GM23248 (cell line): ENCODE measurements at places on chromosomes 6 and 20. TPM values are rescaled to one million over a fixed set of nuclear protein-coding genes. Genes with fewer than 3 reads are reported as not detected.
A peak's percentile ranks its signal among the peaks of the same experiment; 100 is the strongest.

Gene PLG
- polyA plus RNA-seq, result 0.29 and 0.34 TPM in 2 replicates

- no peak for DNase-seq
Observed at GRCh38 chr6:168387426-168387825, 53.6 kb upstream of the SMOC2 start.

Gene HEY2
- 0.13 TPM in 1 of 2 replicates, not detected in the other for polyA plus RNA-seq

Gene SPATS1
- polyA plus RNA-seq, result not detected in 2 replicates

- DNase-seq, result no peak
Observed at GRCh38 chr6:31945154-31945506, 765 bp upstream of the CFB start.

DNA sequence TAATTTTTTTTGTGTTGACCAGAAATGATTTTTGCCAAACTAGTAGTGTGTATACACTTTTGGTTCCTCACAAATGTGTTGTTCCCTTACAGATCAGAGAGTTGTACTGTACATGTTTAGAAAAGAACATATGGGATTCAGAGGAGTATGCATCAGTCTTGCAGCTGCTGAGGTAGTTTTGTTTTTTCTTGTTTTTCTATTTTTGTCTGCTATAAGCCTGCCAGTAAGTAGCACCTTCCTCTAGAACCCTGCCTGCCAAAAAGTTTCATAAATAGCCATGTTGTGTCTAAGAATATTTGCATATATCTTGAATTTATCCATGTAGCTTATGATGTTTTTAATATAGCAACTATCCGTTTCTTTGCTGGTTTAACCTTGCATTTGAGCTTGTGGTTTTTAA, 46.4 kb downstream of the ORC3 start:
- DNase-seq, result no peak

DNA sequence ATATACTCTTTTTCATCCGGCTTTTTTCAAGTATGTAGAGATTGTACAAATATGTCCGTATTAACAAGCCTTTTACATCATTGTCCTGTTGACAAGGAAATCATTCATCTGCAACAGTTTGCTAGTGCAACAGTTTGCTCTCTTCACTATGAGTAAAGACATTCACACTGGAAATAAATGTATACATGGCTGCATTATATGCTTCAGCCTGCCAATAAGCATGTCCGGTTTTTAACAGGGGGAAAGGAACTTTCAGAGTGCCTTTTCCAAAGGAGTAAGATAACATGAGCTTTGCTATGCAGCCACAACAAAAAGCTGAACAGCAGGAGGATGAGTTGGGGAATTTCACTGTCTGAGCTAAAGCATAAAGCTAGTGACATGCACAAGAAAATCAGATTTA, 99.4 kb upstream of the ADTRP start:
- DNase-seq, result no peak

Gene EEF1A2
- not detected in 2 replicates for polyA plus RNA-seq

DNA sequence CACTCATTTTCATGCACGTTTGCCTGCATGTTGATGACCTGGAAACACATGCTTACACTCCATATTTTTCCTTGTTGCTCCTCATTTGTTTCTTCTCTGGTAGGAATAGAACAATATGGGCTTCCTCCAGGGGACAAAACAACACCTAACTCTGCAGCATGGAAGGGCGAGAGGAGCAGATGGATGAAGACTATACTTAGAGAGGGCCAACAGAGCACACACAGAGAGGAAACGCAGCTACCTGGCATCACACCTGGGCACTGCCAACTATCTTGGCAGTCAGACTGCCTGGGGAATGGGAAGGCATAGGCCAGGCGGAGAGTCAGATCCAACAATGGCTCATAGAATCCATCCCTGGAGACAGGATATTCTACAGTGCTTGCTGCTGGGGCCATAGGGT, 290.9 kb downstream of the CD83 start:
- no peak for DNase-seq

DNA sequence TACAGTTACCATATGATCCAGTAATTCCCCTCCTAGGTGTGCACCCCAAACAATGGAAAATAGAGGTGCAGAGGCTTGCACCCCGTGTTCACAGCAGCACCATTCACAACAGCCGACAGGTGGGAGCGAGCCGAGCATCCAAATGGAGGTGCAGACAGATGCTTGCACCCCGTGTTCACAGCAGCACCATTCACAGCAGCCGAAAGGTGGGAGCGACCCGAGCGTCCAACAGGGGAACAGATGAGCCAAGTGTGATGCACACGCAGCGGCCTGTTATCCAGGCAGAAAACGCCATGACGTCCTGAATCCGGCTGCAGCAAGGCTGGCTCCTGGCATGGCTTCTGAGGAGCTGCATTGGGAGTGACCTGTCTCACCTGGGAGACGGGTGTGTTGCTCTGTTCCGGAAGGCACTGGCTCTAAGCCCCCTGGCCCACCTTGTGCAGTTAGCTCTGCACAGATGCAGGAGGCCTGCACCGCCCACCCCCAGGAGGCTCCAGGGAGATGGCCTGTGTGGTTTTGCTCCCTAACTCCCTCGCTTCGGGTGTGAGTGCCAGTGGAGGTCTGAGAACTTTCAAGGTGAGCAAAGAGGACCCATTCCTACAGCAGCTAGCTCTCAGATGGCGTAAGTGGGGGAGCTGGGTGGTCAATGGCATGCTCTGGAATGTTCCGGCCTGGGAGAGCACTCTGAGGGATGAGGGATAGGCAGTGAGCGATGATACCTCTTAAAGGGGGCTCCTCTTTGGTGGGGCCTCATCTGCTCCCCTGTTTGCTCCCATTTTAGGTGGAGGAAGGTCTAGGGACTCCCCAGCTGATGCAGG, 47.8 kb upstream of the FRMD1 start:
- no peak for DNase-seq

DNA sequence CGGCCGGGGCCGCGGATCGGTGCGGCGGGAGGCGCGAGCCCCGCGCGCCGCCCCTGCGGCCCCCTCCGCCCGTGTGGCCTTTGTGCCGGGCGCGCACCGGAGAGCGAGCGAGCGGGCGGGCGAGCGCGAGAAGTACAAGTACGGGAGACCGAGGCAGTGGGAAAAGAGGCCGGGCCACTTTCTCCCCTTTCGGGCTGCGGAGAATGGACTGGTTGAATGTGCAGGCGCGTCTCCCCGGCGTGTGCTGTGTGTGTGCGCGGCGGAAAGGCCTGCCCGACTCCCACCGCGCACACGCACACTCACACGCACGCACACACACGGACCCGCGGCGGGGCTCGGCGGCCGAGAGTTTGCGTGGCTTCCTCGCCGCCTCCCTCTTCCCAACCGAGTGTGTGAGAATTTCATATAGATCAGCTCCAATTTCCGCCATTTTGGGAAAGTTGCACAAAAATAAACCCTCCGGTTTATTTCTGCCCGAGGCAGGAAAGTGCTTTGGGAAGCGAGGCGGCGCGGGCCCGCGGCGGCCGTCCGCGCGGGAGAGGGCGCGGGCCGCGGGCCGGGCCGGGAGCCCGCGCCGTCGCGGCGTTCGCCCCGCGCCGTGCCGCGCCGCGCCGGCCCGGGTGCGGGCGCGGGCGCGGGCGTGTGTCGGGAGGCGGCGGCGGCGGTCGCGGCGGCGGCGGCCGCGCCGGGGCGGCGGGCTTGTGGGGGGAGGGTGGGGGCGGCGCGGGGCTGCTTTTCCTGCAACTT, 1.1 kb downstream of the L3MBTL3 start:
- peak; percentile 64 for DNase-seq

Gene BTNL2
- not detected in 2 replicates for polyA plus RNA-seq

Gene CCN6
- polyA plus RNA-seq, result 0.48 and 0.57 TPM in 2 replicates

Gene OPN5
- polyA plus RNA-seq, result not detected in 2 replicates

Gene CDC25B
- polyA plus RNA-seq, result 16.3 and 18.2 TPM in 2 replicates

Gene WFDC5
- not detected in 2 replicates for polyA plus RNA-seq

DNA sequence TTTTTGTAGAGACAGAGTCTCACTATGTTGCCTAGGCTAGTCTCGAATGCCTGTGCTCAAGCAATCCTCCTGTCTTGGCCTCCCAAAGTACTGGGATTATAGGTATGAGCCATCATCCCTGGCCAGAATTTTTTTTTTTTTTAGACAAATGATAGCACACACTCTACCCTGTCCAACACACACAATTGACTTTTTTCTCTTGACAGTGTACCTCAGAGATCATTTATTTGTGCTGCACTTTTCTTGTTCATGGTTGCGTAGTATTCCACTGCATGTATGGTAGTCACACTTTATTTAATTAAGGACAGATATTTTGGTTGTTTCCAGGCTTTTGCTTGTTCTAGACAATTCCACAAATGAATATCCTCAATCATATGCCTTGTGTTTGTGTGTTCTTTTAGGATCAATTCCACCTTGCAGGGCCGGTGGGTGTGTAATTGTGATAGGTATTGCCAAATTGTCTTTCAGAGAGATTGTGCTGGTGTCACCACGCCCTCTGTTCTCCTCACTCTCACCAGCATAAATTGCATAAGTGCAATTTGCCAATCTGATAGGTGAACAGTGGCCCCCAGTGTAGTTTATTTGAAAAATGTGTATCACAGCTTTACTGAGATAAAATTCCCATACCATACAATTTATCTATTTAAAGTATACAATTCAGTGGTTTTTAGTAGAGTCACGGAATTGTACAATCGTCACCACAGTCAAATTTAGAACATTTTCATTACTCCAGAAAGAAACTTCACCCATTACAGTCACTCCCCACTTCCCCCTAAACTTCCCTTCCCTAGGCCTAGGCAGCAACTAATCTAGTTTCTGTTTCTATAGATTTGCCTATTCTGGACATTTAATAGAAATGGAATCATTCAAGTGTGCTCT, 20.1 kb downstream of the SRC start:
- DNase-seq, result no peak

DNA sequence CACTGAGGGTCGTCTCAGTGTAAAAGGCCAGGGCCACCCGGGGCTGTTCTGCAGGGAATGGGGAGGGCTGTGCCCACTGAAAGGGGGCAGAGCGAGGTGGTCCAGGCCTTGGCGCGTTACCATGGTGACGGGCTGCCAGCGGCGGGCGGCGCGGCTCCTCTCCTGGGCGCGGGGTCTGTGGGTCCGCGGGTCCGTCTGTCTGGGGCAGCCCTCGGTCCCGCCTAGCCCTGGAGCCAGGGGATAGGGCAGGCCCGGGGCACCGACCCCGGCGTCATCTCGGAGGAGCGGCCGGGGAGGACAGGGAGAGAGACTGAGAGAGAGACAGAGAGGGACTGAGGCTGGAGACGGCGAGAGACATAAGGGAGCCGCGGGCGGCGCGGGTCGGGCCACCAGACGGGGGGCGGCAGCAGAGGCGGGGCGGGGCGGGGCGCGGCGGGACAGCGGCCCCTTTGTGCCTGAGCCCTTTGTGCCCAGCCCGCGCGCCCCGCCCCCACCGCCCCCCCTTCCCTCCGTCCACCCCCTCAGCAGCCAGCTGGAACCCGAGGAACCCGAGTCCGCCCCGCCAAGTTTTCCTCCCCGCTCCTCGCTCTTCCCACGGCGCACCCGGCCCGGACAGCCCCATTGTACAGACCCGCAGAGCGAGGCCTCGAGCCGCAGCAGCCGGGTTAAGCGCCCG, at the start of gene KIAA1755:
Gene KIAA1755 (minus strand): TSS at position 358 of the 676 bp plus-strand sequence. CDS start 235 bp downstream, at position 123.
- peak; percentile 61 for DNase-seq

- DNase-seq, result no peak
Observed at GRCh38 chr6:164051427-164051826, 636.9 kb downstream of the QKI start.

DNA sequence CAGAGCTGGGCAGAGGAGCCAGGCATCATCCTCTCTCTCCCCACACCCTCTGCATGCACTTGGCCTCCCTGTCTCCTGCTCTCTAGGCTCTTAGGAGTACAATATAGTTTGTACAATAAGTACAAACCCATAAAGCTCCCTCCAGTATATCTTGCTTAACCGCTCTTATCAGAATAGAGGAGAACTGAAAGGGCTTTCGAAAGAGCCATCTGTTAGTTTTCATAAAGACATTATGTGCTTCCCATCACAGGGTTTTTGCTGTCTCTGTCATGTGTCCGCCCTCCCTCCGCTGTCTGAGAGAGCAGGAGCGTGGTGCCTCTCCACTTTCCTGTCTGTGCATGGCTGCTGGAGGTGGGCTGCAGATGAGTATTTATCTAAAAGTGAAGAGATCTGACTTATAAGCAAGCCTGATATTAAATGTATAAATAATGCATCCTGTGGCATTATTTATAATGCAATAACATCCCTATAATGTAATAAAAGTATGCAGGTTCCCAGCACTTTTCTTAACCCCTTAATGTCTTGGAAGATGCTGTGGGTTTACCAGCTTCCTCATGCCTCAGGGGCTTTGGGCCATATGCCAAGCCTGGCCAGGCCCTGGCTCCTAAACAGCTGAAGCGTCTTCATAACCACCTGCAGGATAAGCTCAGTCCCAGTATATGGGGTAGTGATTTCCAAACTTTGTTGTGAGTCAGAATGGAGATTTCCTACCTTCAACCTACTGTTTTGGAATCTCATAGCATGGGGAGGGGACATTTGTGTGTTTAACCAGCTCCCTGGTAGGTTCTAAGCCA, 297.1 kb downstream of the DHX35 start:
- DNase-seq, result no peak

Gene BHLHE23
- not detected in 2 replicates for polyA plus RNA-seq

DNA sequence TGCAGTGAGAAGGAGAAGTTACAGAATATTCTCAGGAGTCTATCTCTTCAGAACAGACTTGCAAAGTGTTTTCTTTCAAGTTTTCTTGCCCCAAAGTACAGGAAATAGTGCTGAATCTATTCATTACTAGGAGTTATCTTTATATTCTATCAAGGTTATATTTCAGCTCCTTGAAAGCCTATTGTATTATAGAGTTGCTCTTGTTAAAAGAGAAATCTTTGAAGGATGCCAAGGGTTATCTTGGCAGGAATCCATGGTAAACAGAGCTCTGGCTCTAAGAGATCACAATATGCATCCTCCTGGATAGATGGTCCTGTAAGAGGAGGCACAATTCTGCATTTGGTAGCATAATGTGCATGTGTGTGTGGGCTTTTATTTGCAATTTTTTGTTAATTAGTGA, 21.2 kb upstream of the SNRPB2 start:
- no peak for DNase-seq

DNA sequence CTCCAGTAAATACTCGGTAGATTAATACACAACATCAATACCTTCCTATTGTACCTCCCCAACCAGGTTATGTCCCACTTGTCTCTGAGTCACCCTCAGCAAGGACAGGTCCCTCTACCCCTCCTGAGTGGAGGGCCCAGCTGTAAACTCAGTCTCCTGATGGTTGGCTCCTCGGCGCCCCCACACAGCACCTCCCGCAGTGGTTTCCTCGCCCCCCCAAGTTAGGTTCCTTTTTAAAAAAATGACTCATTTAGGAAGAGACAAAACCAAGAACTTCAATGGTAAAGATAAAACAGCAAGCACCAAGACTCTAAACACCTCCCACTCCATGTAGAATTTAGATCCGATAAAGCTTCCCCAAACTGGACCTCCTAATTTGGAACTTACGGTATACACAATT, 83.5 kb downstream of the TRERF1 start:
- DNase-seq, result no peak
